ENCODE measurements at places on chromosomes 2 and 18.
A peak's percentile ranks its signal among the peaks of the same experiment; 100 is the strongest.

GRCh38 chr2:230697676-230698075 lies 15.0 kb upstream of the CAB39 start:
- no peak for DNase-seq

- no peak for DNase-seq
Observed at GRCh38 chr2:58667137-58667774, 426.1 kb upstream of the FANCL start.

GRCh38 chr18:80172056-80172455 lies 63.0 kb downstream of the ADNP2 start:
- DNase-seq: no peak

DNA sequence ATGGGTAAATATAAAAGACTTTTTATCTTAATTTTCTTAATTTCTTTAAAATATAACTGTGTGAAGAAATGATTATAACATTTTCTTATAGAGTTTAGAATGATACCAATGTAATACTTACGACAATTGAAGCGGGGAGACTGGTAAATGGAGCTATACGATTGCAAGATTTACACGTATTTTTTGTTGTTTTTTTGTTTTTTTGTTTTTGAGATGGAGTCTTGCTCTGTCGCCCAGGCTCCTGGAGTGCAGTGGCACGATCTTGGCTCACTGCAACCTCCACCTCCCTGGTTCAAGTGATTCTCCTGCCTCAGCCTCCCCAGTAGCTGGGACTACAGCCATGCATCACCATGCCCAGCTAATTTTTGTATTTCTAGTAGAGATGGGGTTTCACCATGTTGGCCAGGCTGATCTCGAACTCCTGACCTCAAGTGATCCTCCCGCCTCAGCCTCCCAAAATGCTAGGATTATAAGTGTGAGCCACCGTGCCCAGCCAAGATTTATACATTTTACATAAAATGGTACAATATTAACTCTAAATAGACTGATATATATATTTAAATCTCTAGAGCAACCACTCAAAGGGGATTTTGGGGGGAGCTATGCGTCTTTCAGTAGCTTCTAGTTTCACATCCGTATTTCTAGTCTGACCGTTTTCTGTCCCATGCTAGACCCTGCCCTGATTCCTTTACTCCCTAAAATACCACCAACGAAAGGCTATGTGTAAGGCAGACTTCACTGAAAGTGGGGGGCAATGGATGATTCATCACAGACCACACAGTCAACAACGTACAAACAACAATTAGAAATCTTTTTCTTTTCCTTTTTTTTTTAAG lies 28.2 kb upstream of the ATG16L1 start:
- DNase-seq: no peak

- no peak for DNase-seq
Observed at GRCh38 chr18:53566626-53567025, 657.8 kb downstream of the MBD2 start.

- no peak for DNase-seq
Observed at GRCh38 chr2:205704127-205704741, 21.9 kb downstream of the NRP2 start.

DNA sequence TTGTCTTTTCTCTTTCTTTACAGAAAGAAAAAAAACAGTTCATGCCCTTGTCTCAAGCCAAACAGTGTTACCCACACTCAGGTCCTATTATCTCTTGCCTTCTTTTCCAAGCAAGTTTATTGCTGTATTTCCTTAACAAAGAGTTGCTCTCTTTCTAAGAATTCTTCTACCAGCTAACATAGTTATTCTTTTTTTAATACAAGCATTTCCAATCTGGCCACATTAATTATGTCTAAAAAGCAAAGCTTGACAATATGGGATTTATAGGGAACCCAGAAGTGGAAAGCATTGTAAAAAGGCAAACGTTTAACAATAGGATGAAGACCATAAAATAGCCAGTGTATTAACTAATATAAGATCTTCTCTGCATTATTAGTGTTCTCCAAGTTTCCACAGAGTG lies 272.5 kb upstream of the CWC22 start:
- DNase-seq: no peak

DNA sequence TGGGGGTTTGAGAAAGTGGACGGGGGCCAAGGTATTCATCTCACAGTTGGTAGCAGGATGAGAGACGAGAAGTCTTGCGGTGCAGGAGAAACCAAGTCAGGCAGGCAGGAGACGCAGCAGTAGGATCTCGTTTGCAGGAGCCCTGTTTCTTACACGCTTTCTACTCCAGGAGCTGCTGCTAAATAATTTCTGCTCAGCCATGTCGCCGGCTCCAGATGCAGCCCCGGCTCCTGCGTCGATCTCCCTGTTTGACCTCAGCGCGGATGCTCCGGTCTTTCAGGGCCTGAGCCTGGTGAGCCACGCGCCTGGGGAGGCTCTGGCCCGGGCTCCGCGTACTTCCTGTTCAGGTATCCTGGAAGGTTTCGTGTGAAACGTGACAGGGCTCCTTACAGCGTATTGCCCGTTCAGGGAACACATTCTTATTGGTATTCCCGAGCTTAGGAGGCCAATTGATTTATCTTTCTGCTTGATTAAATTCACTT lies 494 bp downstream of the ANKZF1 start:
- DNase-seq: no peak

DNA sequence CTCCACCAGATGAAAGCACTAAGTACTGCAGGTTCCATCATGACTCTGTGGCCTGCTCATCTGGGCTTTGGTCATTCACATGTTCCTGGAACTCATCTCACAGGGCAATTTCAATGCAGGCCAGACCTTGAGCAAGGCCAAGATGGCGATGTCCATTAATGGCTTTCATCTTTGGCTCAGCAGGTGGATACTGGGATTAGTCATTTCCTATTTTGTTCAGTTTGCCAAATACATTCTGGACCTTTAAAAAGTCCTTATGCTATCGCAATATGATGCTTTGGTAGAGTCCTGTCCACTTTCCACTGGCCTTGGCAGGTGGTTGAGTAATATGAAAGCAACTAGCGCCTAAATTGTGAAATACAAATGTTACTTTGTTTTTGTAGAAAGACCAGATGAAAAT lies 170.1 kb upstream of the REV1 start:
- peak; percentile 16 for DNase-seq

- DNase-seq: no peak
Observed at GRCh38 chr2:88098558-88098900, 29.3 kb downstream of the FABP1 start.

- DNase-seq: no peak
Observed at GRCh38 chr2:65388051-65388531, 44.3 kb downstream of the SPRED2 start.

DNA sequence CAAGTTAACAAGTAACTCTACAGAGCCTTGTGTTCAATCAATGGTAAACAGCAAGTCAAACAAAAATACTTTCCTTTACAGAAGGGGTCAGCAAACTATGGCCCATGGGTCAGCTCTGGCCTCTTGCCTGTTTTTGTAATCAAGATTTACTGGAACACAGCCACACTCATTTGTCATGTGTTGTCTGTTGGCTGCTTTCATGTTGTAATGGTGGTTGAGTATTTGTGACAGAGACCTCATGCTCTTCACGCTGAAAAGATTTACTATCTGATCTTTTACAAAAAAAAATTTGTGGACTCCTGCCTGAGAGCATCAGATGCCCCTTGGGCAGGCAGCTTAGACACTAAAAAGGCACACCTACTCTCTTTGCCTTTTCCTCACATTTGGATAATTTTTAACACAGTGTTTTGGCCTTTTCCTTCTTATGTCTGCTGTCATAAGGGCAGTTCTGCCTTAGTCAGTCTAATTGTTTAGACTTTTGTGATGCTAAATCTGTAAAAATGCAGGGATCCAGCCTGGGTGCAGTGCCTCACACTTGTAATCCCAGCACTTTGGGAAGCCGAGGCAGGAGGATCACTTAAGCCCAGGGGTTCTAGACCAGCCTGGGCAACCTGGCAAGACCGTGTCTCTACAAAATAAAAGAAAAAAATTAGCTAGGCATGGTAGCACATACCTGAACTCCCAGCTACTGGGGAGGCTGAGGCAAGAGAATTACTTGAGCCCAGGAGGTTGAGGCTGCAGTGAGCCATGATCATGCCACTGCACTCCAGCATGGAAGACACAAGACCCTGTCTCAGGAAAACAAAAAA lies 18.3 kb downstream of the IL1B start:
- no peak for DNase-seq

DNA sequence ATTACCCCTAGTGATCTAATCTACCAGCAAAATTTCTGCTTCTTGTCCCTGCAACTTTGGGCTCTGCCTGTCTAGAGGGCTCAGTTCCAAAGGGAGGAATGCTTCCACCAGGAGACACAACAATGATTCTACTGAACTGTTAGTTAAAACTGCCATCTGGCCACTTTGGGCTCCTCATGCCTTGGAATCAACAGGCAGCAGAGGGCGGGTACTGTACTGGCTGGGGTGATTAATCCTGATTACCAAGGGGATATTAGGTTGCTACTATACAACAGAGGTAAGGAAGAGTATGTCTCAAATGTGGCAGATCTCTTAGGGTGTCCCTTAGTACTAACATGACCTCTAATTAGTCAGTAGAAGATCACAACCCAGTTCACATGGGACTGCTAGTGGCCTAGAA lies 21.4 kb downstream of the HADHA start:
- DNase-seq: no peak

GRCh38 chr2:122300758-122301157 lies 545.3 kb downstream of the TSN start:
- DNase-seq: no peak

Data from HFF-Myc (cell line).